Astrocyte (in vitro differentiated cells and primary cell): ENCODE measurements at places on chromosomes 12 and 14. TPM values are rescaled to one million over a fixed set of nuclear protein-coding genes. Genes with fewer than 3 reads are reported as not detected.
A peak's percentile ranks its signal among the peaks of the same experiment; 100 is the strongest.

- no peaks in the 10 kb centered on the region for H3K4me1 ChIP-seq
- H3K27me3 ChIP-seq = no peaks in the 10 kb centered on the region
- H3K36me3 ChIP-seq = no peaks in the 10 kb centered on the region
- H3K27ac ChIP-seq = no peak overlapping the region
- no peak overlapping the region for H3K4me3 ChIP-seq
- DNase-seq = no peak
Observed at GRCh38 chr12:50932787-50933280, 19.5 kb upstream of the HIGD1C start.

DNA sequence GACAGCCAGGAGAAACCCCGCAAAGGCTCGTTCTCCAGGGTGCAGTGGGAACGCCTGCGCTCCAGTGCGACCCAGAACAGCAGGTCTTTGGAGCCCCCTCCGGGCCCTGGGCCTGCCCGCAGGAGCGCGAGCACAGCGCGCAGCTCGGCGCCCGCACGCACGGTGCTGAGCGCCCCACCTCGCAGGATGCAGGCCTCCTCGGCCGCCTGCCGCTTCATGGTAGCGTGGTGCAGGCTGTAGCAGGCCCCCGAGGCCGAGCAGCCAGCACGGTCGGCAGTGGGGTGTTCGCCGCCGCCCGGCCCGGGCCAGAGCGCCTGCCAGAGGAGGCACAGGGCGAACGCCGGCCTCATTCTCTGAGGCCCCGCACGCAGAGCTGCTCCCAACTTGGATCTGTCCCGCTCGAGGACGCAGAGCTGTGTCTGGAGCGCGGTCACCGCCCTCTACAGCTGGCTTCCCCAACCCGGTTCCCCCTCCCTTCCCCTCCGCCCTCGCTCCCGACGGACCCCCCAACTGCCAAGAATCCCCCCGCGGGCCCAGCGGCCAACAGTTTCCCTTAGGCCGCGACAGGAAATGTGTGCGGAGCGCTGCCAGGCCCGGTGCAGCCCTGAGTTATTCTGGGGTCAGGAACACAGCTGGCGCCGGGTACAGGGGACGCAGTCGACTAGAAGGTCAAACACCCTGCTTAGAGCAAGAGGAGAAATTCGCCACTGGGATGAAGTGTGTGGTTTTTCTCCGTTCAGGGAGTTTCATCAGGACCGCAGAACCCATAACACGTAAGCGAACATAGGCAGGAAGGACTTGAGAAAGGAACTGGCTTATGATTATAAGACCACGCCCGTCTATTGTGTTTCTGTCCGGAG lies at the start of gene CLEC14A:
Gene CLEC14A (minus strand): TSS at position 421 of the 860 bp plus-strand sequence. CDS start 71 bp downstream, at position 350.
- H3K27ac ChIP-seq = no peak within 1 kb of the TSS
- peak; percentile 6 for DNase-seq
- H3K27me3 ChIP-seq = peaks cover 13% of the 10 kb centered on the region
- H3K4me1 ChIP-seq = peaks cover 5% of the 10 kb centered on the region
- no peaks in the 10 kb centered on the region for H3K36me3 ChIP-seq
- H3K4me3 ChIP-seq = peak within 1 kb of the TSS; percentile 53

DNA sequence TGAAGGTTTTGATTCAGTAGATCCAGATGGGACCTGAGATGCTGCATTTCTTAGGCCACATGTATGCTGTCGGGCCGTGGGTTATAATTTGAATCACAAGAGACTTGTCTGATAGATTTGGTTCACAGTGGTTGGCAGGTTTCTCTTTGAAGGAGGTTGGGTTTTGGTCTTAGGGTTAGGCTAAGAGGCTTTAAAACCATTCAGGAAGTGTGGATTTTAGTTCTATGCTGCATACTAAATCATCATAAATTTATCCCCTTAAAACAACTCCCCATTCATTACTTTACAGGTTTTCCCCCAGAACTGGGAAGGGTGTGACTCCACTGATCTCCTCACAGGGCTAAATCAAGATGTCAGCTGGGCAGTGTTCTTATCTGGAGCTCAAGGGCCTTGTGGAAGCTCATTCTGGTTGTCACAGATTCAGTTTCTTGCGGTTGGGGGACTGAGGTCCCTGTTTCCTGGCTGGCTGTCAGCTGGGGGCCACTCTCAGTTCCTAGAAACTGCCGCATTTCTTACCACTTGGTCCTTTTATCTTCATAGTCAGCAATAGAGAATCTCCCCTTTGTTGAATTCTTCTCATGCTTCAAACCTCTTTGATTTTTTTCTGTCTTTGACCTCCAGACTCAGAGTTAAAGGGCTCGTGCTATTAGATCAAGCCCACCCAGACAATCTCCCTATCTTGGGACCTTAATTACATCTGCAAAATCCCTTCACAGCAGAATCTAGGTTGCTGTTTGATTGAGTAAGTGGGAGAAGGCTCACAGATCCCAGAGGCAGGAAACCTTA lies 20.6 kb upstream of the PCNX1 start:
- H3K27ac ChIP-seq = peak overlapping the region; percentile 31
- peaks cover 39% of the 10 kb centered on the region for H3K4me1 ChIP-seq

- no peak overlapping the region for H3K27ac ChIP-seq
- DNase-seq = no peak
- no peaks in the 10 kb centered on the region for H3K4me1 ChIP-seq
- H3K27me3 ChIP-seq = no peaks in the 10 kb centered on the region
- H3K36me3 ChIP-seq = no peaks in the 10 kb centered on the region
Observed at GRCh38 chr14:33849455-33849801, 101.4 kb downstream of the EGLN3 start.

GRCh38 chr14:54603362-54603761 lies 36.4 kb downstream of the SAMD4A start:
- peaks cover 22% of the 10 kb centered on the region for H3K4me1 ChIP-seq
- H3K27me3 ChIP-seq = no peaks in the 10 kb centered on the region
- peak; percentile 64 for DNase-seq
- no peak overlapping the region for H3K4me3 ChIP-seq

GRCh38 chr14:34023824-34024767 lies 73.2 kb upstream of the EGLN3 start:
- DNase-seq = no peak
- peaks cover 5% of the 10 kb centered on the region for H3K27me3 ChIP-seq
- H3K36me3 ChIP-seq = no peaks in the 10 kb centered on the region
- H3K4me3 ChIP-seq = no peak overlapping the region
- no peak overlapping the region for H3K27ac ChIP-seq

DNA sequence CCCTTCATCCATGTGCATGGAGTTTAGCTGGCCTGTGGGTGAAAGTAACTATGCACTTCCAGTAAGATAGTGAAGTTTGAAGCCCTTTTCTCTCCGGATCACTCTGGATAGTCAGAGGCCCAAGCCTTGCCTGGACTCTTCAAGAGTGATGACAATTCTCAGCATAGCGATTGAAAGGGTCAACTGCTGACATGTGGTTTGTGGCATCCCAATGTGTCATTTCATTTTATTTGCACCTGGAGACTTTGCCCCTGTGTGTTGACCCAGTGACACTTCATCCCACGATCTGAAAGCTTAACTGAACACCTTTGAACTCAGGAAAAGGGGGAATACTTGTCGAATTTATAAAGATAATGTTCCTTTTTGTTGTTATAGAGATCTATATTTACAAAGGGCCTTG lies 711.9 kb upstream of the TMEM132C start:
- no peak for DNase-seq
- H3K4me1 ChIP-seq = peaks cover 31% of the 10 kb centered on the region
- H3K36me3 ChIP-seq = no peaks in the 10 kb centered on the region
- H3K27ac ChIP-seq = no peak overlapping the region

DNA sequence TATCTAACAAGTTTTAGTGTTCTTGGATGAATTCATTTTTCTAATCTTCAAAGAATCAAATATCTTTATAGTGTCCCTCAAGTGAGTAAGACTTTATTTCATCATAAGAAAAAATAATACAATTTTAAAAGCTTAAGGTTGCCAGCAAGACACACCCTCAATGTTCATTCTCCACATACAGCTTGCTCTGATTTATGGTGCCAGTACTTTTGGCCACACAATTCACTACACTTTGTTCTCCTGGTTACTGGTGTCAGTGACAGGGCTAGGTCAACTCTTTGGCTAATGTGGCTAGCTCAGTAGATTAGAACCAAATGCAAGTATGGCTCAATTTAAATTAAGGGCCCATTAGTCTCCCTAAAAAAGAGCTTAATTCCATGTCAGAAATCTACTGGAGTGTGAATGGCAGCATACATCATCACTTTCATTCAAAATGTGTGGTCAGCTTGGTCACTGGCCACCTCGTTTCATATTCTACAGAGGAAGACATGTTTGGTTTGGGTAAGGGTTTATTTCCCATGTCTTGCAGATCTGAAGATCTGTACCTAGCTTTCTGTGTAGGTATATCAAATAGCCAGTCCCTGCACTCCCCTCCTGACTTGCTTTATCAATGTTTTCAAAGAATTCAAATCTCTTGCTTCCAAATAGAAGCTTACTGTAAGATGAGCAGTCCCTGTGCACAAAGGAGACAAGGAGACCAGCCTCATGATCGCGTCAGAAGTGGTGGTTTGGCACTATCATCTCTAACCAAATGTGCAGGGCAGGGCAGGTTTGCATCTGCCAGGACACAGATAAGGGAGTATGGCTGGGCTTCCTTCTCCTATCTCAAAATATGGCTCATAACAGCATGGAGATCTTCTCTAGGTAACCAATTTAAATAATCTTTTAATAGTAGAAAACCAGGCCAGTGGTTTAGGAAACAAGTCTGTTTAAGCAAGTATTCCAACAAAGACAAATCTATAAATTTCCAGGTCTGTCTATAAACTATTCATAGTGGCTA lies 31.3 kb downstream of the HECTD4 start:
- H3K4me3 ChIP-seq = no peak overlapping the region
- H3K36me3 ChIP-seq = no peaks in the 10 kb centered on the region
- peak; percentile 34 for DNase-seq
- H3K27ac ChIP-seq = no peak overlapping the region
- no peaks in the 10 kb centered on the region for H3K27me3 ChIP-seq
- H3K4me1 ChIP-seq = peaks cover 3% of the 10 kb centered on the region

LMNTD1 gene
- not detected in 2 replicates for total RNA-seq

- H3K4me1 ChIP-seq = no peaks in the 10 kb centered on the region
- peak; percentile 13 for DNase-seq
- no peaks in the 10 kb centered on the region for H3K36me3 ChIP-seq
- no peak overlapping the region for H3K4me3 ChIP-seq
Observed at GRCh38 chr14:36901861-36902260, 240.2 kb downstream of the PAX9 start.

DNA sequence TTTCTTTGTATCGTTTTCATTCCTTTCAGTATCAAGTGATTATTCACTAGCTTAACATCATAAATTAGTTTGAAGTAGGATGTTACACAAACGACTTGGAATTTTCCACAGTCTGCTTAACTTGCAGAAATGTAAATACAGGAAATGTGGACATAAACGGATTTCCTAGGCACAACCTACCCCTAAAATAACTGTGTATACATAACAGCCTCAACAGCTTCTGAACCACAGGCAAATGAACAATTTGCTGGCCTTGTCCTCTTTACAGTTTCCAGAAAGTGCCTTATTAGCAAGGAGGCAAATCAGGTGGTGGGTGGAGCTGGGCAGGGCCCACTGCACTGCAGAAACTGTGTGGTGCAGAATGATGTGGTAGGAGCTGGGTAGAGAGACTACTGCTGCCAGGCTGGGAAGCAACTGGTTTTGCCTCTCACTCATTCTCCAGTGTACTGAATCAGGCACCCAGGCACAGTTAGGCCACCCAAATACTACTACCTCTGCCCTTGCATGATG lies 14.1 kb downstream of the DRAM1 start:
- H3K4me1 ChIP-seq = peaks cover 17% of the 10 kb centered on the region
- DNase-seq = peak; percentile 90
- no peaks in the 10 kb centered on the region for H3K36me3 ChIP-seq
- no peak overlapping the region for H3K4me3 ChIP-seq
- H3K27ac ChIP-seq = peak overlapping the region; percentile 54

PRH2 gene
- total RNA-seq = not detected in 2 replicates

DNA sequence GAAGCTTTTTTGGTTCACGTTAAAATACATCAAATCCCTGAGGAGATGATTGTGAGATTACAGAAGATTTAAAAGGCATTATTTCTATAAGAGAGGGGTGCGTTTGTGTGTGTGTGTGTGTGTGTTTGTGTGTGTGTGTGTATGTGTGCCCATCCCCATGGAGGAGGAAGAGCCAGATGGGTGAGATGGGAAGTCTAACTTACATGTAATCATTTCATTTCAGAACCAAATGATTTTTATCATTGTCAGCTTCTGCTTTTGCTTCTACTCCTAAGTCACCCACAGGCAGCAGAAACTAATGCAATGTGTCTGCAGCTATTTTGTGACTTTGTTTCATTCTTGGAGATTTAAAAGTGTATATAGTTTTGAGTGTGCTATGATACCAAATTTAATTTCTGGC lies 68.7 kb downstream of the SLC4A8 start:
- H3K36me3 ChIP-seq = no peaks in the 10 kb centered on the region
- no peaks in the 10 kb centered on the region for H3K27me3 ChIP-seq
- DNase-seq = no peak
- no peak overlapping the region for H3K4me3 ChIP-seq
- no peaks in the 10 kb centered on the region for H3K4me1 ChIP-seq
- H3K27ac ChIP-seq = no peak overlapping the region

SLC24A4 gene
- not detected in 2 replicates for total RNA-seq

DNA sequence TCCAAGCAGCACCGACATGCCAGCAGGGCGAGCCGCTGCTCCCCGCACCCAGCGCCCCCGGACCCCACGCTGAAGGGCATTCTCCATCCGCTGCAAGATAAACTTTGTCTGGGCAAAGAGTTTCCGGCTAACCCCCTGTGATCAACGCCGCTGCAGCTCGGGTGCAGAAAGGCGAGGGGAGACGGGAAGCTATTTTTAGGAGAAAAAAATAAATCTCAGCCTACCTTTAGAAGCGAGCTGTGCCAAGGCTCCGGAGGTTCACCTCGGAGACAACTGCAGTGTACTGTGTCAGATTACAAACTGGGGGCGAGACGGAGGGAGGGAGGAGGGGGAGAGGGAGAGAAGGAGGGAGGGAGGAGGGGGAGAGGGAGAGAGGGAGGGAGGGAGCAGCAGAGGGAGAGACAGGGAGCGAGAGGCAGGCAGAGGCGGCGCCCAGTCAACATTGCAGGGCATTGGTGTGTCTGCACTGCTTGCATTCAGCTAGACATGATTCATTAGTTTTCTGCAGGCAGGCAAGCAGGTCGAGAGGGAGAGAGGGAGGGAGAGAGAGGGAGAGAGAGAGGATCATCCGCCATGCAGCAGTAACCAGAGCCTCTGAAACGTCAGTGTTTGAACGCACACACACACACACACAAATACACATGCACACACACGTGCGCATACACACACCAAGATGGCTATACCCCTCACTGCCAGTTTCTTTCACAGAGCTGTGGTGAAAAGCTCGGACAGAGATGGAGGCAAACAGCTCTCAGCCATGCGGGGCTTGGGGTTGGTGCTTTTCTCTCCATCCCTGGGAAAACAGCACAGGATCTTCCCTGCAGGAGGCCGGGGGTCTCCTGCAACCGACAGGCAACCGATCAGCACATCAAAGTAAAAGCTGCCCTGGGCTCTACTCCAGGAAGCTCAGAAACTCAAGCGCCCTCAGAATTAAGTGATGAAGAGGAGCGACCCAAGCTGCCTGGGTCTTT lies at the start of gene RIMBP2:
Gene RIMBP2 (minus strand): TSS at position 302 of the 971 bp plus-strand sequence. CDS start 237,286 bp downstream, outside the sequence.
- H3K27ac ChIP-seq = no peak within 1 kb of the TSS
- no peaks in the 10 kb centered on the region for H3K36me3 ChIP-seq

- H3K4me3 ChIP-seq = no peak overlapping the region
- no peaks in the 10 kb centered on the region for H3K36me3 ChIP-seq
- H3K27ac ChIP-seq = peak overlapping the region; percentile 70
- H3K4me1 ChIP-seq = peaks cover 27% of the 10 kb centered on the region
Observed at GRCh38 chr12:27984275-27984674, 11.7 kb upstream of the PTHLH start.

GRCh38 chr12:28709986-28710685 lies 438.9 kb upstream of the FAR2 start:
- peak; percentile 13 for DNase-seq
- H3K4me1 ChIP-seq = peaks cover 22% of the 10 kb centered on the region
- peak overlapping the region; percentile 48 for H3K27ac ChIP-seq
- no peaks in the 10 kb centered on the region for H3K36me3 ChIP-seq

- no peak overlapping the region for H3K27ac ChIP-seq
- no peaks in the 10 kb centered on the region for H3K36me3 ChIP-seq
- no peak overlapping the region for H3K4me3 ChIP-seq
- no peaks in the 10 kb centered on the region for H3K4me1 ChIP-seq
- H3K27me3 ChIP-seq = no peaks in the 10 kb centered on the region
Observed at GRCh38 chr12:117456076-117456475, 94.7 kb upstream of the NOS1 start.

MIPOL1 gene
- total RNA-seq = 11.9 and 15.7 TPM in 2 replicates
